Right renal cortex interstitium (tissue), 3 donors: ENCODE measurements at places on chromosomes 7 and 10. TPM values are rescaled to one million over a fixed set of nuclear protein-coding genes. Genes with fewer than 3 reads are reported as not detected.

DNA sequence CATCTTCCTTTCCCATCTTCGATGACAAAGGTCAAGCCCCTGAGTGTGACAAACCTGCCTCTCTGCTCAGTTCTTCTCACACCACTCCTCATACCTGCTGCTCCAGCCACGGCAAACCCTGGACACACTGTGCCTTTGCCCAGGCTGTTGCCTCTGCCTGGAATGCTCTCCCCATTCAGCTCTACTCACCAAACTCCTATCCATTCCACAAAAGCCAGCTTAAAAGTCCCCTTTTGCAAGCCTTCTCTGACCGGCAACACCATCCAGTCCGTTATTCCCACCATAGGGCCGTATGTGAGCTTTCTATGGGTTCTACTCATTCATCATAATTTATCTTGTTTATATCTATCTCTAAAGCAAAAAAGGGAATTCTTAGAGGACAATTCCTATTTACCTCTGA, 15.2 kb downstream of the GFRA1 start:
- no peak for DNase-seq

DNA sequence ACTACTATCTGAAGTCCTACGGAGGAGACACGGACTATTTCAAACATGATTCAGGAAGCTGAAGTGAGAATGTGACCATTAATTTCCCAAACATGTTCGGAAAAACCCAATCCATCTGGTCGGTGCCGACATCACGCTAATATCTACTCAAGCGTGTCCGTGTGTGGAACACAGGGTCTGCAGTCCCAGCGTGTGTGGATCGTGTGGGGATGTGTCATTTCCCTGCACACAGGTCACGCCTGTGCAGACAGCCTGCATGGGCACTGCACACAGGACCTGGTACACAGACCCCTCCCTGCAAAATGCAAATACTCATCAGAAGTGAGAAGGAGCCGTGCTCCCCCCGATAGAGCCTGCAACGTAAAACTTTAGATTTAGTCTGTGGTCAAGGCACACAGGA, 57.8 kb downstream of the CARD11 start:
- no peak for DNase-seq

DNA sequence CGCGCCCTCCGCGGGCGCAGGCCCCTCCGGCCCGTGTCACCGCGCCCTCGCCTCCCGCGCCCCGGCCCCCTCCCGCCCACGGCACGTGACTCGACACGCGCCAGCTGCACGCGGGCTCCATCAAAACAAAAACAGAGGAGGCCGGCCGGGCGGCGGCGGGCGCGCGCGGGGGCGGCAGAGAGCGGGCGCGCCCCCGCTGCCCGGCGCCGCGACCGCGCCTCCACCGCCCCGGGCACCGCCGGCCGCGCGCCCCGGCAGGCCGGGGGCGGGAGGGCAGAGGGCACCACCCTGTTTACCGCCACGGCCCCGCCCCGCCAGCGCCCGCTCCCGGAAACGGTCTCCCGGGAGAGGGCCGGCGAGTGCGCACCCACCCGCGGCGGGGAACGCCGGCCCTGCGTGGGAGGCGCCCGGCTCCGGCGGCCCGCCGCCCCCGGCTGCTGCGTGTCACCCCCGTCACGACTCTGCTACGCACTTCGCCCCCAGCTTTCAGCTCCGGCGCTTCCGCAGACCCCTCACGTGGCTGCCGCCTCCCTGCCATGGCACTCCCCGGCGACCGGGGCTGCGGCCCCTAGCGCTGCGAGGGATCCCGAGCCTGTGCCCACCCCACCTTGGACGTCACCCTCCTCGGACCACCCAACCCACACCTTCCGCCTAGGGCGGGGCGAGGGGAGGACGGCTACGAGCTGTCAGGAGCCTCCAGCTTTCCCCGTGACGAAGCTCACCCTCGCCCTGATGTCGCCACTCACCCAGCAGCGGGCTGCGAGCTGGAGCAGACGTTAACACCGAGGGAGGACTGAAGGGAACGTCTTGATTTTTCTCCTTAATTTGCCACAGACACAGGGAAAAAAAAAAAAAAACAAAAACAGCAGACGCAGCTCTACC, 221.6 kb upstream of the MKLN1 start:
- DNase-seq: peak; percentile 26

DNA sequence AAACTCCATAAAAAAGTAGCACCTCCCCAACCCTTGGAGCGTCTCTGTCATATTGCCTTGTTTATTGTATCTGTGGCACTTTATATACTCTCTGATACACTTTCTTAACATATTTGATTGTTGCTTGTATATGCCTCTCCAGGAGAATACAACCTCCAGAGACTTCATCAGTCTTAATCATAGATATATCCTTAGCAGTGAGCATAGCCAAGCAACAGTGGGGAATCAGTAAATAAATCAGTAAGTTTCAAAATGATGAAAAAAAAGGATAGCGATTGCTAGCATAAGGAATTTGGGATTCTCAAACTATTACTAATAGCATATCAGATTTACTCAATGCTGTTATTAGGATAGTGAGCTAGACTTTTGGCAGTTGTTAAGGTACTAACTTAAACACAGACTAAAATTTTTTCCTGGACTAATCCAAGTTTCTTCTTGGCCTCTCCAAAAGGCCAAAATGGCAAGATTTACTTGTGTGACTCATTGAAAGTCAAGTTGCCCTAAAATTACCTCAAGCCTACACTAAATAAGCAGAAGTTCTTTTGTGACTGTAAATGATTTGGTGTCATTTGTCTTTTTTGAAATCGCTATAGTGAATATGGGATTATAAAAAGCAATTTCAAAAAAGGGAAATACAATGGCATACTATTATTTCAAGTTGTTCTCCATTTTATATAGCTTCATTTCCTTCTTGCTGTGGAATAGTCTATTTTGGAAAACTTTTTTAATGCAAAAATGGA, 177.9 kb downstream of the CHN2 start:
- no peak for DNase-seq

DNA sequence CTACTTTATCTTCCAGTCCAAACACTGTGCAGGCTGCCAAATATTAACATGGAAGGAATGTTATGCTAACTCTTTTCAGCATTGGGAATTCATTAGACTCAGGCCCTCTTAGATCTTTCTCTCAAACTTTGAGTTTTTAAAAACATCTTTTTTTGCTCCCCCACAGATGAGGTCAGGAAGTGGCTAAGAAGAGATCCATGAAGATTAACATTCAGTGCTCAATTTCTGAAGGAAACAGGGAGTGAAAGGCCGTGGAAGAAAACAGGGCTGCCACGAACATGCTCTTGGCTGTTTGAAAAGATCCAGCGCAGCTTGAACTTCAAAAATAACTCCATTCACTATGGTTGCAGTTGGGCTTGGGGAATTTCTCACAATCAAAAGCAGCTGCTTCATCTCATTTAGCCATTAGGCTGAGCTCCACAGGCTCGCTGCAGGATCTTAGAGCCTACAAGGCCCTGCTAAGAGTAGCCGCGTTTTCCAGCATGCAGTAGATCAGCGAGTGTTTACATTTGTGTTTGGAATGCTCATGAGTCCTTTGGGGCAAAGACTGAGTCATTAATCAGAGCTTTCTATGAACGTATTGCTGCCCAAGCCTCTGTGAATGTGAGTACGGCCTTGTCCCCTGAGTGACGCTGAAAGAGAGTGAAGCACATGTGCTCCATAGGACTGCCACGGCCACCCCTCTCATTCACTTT, 41.2 kb upstream of the TNS3 start:
- peak; percentile 86 for DNase-seq

- DNase-seq: no peak
Observed at GRCh38 chr10:125953778-125954385, 57.5 kb downstream of the FANK1 start.

- DNase-seq: no peak
Observed at GRCh38 chr7:6256677-6257535, 15.5 kb downstream of the CYTH3 start.

DNA sequence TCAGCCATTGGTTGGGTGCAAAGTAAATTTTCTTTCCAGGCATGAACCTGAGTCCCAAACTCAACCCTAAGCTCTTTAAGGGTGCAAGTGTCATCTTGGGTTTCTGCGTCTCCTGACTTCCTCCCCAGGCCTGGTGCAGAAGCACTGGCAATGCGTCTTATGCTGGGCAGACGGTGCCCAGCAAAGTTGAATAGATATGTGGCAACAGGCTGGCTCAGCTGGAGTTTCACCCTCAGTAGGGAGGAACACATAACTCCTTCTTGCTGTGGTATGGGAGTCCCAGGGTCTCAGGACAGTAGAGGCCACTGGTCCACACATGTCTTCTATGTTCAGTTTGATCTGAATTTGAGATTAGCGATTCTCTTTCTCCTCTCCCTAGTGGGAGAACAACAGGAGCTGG, 181.3 kb downstream of the RPS24 start:
- DNase-seq: no peak

- DNase-seq: no peak
Observed at GRCh38 chr7:5213286-5213645, 23.2 kb downstream of the WIPI2 start.

Gene EBLN1
- not detected for polyA plus RNA-seq

DNA sequence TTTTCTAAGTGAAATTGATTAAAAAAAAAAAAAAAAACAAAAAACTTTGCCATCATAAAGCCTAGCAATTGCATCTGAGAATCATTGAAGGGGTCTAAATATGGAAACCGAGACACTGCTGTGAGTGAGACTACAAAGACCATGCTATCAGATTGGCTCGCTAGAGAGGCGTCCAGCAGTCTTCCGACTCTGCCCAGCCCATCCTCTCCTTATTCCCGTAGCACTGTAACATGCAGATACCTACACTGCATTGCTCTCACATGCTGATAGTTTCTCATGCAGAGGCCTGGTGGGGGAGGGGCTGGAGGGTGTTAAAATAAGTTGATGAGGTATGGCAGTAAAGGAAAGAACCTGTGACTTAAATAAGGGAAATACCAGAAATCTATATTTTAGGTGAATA, 130.7 kb downstream of the NRF1 start:
- no peak for DNase-seq

DNA sequence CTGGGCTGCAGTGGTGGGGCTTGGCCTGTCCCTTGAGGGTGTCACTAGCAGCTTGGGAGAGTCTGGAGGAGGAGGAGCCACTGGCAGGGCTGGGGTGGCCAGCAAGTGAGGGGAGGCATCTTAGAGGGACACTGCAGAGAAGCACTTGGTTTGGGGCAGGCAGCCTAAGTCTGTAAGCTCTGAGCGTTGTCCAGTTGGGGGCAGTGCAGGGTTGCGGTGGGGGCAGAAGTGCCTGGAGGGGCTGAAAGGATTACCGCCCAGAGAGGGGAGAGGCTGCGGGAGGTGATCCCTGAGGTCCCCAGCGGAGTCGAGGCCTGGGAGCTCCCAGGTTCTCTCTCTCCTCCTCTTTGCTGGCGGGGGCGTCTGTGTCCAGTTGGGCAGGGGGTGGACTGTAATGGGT, 7.4 kb downstream of the ADCYAP1R1 start:
- no peak for DNase-seq

GRCh38 chr10:44467900-44468299, 83.0 kb upstream of the CXCL12 start:
- no peak for DNase-seq

DNA sequence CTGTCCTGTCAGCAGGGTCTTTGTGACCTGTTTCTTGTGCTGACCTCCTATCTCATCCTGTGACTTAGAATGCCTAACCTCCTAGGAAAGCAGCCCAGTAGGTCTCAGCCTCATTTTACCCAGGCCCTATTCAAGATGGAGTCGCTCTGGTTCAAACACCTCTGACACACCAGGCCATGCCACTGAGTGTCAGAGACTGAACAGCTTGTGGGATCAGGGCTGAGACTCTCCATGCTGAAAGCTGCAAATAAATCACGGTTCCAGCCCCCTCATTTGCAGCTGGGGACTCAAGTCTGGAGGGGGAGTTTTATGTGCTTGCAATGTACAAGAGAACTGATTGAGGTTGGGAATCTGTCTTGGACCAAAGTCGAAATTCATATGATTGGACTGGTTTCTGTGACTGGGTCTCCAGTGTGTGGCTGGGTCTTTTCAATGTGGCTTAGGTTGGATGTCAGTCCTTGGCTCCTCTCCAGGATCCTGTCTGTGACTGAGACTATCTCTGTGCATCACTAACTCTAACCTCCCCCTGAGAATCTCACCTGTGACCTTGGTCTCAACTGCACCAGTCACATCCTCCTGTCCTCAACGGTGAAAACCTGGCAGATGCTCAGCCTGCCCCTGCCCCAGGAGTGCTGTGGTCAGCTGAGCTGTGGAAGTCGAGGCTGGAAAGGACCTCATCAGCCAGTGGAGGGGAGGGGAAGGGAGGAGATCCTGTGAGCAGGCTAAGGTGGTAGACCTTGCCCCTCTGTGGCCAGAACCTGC, 11.7 kb downstream of the PRF1 start:
- DNase-seq: no peak

Gene GDF2
- polyA plus RNA-seq: not detected

GRCh38 chr10:112526139-112526538, 79.1 kb downstream of the VTI1A start:
- DNase-seq: no peak

GRCh38 chr7:46960970-46961369, 620.9 kb downstream of the TNS3 start:
- DNase-seq: no peak

Gene GBX1
- 0.18 TPM for polyA plus RNA-seq

DNA sequence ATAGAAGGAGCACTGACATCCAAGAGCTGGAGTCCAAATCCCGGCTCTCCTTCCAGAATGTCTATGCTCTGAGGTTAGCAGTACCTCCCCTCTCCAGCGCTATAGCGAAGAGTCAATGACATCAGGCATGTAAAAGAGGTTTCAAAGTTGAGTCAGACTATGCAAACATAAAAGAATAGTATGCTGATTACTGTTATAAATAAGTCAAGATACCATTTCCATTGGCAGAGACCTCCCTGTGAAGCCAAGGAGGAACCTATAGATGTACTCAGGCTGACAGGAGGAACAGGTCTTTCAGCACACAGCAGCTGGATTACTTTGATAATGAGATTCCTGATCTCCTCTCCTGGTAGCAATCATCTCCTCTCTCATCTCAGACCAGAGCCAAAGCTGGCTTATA, 103.9 kb upstream of the EFCAB10 start:
- DNase-seq: no peak

Gene ANKRD16
- 10.3 TPM for polyA plus RNA-seq

GRCh38 chr7:29500719-29501118, 62.9 kb upstream of the PRR15 start:
- DNase-seq: no peak

DNA sequence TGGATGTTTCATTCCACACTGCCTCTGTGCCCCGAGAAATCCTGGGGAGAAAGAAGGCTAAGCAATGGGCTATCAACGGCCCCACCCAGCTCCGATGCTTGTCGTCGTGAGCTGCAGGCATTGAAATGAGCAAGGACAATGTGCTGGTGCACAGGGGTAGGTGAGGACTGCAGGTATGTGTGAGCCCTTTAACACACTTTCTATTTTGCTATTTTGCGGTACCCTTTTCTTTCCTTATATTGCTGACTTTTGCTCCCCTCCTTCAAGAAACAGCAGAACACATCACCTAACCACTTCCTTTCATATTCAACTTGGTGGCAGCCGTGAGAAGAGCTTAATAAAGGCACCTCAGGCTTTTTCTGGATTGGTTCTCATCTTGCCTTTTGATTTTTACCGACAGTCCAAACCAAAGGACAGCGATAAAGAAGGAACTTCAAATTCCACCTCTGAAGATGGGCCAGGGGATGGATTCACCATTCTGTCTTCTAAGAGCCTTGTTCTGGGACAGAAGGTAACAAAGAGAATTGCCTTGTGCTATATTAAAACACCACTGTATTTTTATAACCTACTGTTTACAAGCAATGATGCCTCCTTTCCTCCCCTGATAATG, 39.2 kb downstream of the AIFM2 start:
- DNase-seq: no peak
